ENCODE measurements at places on chromosomes 11 and 22.

DNA sequence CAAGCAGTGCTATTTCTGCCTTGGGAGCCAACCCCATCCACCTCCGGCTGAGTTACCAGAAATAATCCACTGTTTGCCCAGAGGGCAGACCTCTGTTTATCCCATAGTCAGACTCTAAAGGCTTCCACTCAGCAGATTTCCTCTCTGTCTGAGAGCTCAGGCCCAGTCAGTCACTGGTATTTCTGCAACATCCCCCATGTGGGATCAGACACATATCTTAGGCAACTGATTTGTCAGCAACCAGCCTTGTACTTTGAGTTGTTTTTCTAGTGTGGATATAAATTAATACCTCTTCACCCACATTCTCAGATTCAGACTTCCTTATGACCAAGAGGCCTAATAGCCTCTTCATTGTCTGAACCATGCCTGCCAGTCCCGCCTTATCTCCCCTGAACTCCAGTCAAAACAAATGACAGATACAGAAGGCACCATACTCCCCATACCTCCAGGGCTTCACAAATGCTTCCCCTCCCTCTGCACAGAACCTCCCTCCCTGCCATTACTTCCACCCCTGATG, 193.6 kb downstream of the FAM76B start:
- DNase-seq, result no peak

- DNase-seq, result no peak
Measured at GRCh38 chr11:112637876-112638275, 323.3 kb upstream of the NCAM1 start.

- DNase-seq, result no peak
Measured at GRCh38 chr22:23401111-23401909, 178.8 kb downstream of the IGLL1 start.

- DNase-seq, result peak; percentile 44
Measured at GRCh38 chr11:17386331-17387084, 2.0 kb downstream of the KCNJ11 start.

DNA sequence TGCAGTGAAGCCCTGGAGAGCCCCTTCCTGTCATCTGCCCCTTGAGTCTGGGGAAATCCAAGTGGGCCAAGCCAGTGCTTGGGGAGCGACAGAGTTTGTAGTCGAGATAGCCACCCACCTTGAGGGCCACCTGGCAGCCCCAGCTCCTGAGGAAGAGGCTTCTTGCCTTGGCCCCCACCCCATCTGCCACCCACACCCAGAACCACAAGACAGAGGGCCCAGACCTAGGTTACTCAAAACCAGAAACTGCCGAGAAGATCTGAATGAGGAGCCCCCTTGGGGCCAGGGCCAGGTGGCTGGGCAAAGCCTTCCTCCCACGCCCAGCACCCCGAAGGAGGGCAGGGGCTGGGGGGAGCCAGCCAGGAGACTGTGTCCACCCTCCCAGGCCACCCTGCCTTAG, 18.8 kb upstream of the PRR5 start:
- DNase-seq, result no peak
